Renal cortical epithelial cell (primary cell): ENCODE measurements at places on chromosomes 2 and 18.
A peak's percentile ranks its signal among the peaks of the same experiment; 100 is the strongest.

GRCh38 chr2:71669628-71670429, 216.5 kb downstream of the DYSF start:
- no peak for DNase-seq

DNA sequence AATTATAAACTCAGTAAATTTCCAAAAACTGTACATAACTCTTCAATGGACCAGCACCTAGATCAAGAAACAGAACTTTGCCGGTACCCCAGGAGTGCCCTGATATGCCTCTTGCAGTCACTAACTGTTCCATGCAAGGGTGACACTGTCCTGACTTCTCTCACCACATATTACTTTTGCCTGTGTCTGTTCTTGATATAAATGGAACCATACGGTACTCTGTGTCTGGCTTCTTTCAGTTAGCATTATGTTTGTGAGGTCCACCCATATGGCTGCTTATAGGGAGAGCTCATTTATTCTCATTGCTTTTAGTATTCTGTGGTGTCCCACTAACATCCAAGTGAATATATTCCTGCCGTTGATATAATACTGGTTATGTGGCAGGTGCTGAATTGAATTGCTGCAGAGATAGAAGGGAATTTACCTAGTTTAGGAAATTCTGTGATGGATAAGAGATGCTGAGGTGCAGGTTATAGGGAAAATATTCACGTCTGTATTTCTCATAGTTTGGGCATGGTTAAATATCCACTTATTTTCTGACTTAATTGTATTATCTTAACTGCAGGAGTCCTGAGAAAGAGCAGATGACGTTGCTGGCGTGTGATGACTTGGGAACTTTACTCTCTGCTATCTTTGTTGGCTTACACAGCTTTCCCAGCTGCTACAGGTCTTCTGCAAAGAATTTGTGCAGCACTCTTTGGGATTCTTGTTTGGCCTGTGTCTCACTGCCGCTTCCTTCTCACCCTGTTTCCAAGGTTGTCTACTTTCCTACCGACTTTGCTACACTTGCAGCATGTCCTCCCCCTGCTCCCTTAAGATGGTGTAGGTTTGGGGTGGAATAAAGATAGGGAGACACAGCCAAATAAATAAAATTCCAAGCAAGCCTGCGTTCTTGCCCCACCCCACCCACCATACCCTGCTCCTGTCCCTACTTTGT, 107.9 kb downstream of the MAP4K4 start:
- no peak for DNase-seq

GRCh38 chr2:134206031-134206430, 47.8 kb upstream of the MGAT5 start:
- no peak for DNase-seq

- peak; percentile 93 for DNase-seq
These were observed 73.2 kb downstream of the LRRFIP1 start for GRCh38 chr2:237700512-237701032.

- peak; percentile 52 for DNase-seq
These were observed 69.5 kb downstream of the INPP4A start for GRCh38 chr2:98514096-98514639.

DNA sequence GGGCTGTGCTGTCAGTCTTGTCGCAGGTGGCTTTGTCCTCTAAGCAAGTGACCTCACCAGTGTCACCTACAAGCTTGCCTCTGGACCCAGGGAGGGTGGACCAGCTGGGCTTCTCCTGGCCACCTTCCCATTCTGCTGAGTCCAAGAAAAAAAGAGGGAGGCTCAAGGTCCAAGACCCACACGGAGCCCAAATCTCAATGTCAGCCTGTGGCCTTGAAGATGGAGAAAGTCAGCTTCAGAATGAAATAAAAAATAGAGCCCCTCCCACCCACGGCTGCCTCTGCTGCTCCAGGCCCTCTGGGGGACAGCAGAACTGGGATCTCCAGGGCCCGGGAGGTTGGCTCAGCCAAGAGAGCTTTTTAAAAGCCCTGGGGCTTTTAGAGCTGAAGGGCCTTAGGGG, 145.9 kb downstream of the TNS1 start:
- no peak for DNase-seq

DNA sequence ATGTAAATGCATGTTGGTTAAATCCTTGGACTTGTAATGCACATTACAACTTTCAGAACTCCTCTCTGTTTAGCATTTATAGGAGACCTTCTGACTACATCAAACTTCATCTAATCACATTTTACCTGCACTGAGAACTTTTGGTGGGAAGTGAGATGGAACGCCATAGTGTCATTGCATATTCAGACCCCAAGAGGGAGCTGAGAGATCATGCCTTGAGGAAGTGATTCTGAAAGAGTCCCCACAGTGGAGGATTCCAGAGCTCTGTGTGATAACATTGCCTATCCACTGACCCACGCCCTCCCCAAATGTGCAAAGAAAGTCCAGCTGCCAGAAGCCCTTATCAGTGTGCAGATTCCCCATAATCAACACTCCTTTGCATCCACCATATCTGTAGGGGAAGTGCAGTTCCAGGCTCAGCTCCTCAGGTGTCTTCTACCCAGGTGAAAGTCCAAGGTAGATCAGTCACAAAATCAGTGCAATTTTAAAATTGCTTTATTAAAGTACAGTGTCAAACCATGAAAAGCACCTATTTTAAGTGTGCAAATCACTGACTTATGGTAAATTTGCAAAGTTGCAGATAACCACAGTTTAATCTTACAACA, 212.4 kb downstream of the RPIA start:
- peak; percentile 32 for DNase-seq

- peak; percentile 63 for DNase-seq
These were observed 129.0 kb downstream of the GPD2 start for GRCh38 chr2:156565066-156565710.

DNA sequence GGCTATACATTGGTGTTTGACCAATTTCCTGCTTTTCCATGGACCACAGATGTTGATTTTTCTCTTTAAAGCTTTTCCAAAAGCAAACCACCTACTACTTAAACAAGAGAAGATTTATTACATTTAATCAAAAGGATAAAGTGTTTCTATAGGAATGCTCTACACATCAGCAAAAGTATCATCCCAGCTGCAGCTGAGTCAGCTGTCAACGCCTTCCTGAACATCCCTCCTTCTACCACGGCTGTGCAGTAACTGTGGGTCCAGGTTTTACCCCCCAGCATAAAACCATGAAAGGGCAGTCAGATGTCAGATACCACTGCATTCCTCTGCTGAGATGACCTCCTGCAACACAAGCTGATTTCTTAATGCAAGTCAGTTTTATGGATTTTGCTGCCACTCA, 524.5 kb upstream of the MEX3C start:
- DNase-seq, result no peak

DNA sequence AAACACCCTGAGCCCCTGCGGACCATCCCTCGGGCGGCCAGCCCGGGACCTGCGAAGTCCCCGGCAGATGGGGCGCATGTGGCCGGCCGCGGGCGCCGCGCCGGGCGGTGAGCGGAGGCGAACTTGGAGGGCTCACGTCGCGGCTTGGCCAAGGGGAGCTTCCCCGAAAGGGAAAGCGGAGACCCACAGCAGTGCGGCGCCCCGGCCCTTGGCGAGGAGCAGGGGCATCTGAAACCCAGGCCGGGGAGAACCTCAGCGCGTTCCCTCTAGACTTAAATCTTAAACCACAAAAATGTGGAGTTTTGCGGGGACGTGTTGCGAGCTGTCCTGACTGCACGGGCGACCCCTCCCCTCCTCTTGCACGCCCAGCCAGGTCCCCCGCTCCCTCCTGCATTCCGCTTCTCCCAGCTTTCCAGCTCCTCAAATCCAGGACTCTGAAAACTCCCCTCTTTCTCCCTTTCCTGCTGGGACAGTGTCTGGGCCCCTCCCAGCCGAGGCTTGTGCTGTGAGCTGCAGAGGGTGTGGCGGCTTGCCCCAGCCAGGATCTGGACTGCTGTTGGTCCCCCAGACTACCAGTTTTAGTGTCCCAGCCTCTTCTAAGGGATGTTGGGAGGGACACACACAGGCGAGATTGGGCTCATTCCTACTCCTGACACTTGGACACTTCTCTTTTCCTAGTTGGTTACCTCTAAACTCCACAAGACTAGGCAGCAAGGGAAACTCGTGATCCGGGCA, 1.3 kb downstream of the FMNL2 start:
- peak; percentile 23 for DNase-seq

DNA sequence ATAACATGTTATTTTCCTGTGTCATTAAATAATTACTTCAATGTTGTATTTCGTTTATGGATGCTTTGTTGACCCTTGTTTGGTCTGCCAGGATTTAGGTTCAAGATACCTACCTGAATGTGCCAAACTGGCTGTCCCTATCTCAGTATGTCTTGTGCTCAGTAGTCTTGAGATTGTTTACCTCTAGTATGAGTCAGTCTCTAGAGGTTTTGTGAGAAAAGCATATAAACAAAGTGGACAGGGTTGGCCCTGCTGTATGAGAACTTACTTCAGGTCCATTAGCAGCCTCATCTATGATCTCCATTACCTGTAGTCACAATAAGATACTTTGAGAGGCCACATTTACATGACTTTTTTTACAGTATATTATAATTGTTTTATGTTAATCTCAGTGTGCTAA, 17.8 kb downstream of the DDX18 start:
- no peak for DNase-seq

GRCh38 chr2:6881046-6881445, 3.5 kb downstream of the RSAD2 start:
- DNase-seq, result no peak

GRCh38 chr2:41482659-41483058, 565.2 kb upstream of the PKDCC start:
- DNase-seq, result no peak

DNA sequence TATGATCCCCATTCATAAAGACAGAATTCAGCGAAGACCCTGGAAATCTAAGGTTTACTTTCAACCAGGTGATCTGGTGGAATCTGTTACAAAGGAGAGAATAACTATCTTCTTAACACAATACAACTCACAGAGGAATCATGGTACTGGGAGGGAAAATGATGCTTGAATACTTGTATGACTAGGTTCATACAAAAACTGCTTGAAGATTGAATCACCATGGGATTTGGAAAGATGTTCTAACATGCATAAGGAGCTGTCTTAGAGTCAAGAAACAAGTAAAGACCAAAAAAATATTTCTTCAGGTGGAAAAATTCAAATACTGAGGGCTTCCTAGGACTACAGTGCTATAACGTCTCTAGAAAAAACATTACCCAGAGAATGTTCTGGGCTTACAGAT, 32.2 kb downstream of the COL5A2 start:
- no peak for DNase-seq

GRCh38 chr2:143679617-143680016, 550.4 kb downstream of the ARHGAP15 start:
- no peak for DNase-seq

GRCh38 chr2:74076074-74076470, 71.6 kb downstream of the BOLA3 start:
- DNase-seq, result no peak

DNA sequence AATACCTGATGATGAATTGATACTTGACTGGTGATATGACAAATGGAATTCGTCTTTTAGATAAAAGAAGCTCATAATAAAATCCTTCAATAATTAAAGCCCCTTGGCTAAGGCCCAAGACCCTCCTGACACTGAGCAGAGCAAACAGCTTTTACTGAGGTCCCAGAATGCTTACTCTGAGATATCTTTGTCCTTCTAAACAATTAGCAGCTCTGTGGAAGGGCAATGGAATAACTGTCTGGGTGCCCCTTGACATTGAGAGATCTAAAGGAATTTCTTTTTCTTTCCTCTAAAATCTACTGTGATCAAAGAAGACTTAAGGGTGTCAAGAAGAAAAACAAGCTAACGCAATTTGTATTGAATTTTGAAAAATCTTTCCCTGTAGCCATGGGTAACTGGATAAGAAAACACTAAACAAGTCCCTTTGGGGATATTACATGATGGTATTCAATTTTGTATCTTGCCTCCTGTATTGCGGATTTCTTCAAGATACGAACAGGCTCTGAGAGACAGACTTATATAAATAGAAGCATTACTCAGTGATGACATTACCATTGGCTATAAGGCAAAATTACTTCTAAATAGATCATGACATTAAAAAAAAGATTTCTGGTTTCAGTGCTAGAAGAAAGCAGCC, 128.8 kb downstream of the MREG start:
- no peak for DNase-seq

GRCh38 chr2:217902379-217903141, 100.2 kb downstream of the TNS1 start:
- peak; percentile 79 for DNase-seq

DNA sequence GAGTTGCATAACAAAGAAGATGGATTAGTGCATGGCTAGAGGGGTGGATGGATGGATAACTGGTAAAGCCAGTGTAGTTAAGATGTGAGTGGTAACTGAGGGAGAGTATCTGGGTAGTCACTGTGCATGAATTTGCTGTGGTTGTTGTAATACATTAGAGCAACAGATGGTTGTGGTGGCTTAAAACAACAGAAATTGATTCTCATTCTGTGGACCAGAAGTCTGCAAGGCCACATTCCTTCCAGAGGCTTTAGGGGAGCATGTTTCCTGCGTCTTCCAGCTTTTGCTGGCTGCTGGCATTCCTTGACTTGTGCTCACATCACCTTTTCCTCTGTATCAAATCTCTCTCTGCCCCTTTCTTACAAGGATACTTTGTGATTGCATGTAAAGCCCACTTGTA, 155.4 kb downstream of the ASB1 start:
- peak; percentile 10 for DNase-seq

DNA sequence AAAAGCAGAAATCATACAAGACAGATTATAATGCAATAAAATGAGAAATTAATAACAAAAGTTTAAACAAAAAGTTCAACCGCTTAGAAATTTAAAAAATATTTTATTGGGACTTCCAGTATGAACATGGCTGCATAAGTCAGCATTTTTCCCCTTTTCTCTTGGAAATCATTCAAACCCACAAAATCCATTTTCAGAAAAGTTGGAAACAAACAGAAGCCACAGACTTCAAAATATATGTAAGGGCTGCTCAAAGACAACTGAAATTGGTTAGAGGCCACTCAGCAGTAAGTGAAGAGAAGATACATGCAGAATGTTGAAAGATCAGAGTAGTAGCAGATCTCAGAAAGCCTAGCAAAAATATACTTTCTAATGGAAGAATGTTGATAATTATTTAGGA, 194.0 kb downstream of the DYSF start:
- DNase-seq, result no peak

DNA sequence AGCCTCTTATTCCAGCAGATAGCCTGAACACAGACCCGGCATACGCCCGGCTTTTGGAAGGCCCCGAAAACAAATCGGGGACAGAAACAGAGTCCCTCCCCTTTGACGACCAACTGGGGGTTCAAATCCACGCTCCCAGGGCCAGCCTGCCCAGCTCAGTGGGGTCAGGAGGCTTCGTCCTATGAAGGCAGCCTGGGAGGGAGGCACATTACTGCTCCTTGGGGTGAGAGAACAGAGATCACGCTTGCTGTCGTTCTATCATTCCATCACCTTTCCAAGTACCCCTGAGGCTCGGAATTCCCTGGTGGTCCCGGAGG, 208.8 kb upstream of the SALL3 start:
- no peak for DNase-seq

DNA sequence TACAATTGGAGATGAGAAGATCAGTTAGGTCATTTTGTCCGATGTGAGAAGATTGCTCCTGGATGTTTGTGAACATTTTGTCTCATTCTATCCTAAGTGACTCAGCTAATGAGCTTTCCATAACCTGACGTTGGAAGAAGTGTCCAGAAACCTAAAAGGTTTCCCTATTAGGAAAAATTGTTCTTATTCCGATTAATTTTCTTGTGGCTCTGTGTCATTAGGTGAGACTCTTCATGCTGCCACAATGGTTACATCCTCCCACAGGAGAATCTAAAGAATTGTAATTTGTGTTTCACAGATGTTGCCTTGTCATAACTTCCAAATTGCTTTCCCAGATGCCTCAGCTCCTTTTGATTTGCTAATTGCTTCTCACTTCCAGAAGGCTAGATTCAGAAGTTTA, 261.0 kb upstream of the APCDD1 start:
- DNase-seq, result no peak
